Frontal cortex (tissue), 4 donors: ENCODE measurements at places on chromosomes 5 and 9. TPM values are rescaled to one million over a fixed set of nuclear protein-coding genes. Genes with fewer than 3 reads are reported as not detected.
A peak's percentile ranks its signal among the peaks of the same experiment; 100 is the strongest.

- DNase-seq = no peak
Observed at GRCh38 chr5:759111-759751, 25.3 kb downstream of the ZDHHC11B start.

DNA sequence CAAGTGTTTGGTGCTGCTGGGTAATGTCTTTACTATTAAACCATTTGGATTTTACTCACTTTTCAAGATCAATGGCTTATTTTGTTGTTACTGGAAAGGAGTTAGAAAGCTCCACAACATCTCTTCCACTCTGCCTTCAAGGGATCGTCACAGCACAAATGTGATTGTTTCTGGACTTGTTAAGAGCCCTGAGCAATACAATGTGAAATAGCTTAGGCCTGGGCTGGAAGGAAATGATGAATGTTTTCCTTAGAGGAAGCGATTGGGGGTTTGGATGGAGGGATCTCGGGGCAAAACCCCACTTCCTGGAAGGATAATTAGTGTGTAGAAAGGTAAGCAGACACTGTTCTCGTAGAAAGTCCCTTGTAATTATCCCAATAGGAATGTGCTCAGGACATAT, 59.3 kb upstream of the MYO10 start:
- DNase-seq = no peak

DNA sequence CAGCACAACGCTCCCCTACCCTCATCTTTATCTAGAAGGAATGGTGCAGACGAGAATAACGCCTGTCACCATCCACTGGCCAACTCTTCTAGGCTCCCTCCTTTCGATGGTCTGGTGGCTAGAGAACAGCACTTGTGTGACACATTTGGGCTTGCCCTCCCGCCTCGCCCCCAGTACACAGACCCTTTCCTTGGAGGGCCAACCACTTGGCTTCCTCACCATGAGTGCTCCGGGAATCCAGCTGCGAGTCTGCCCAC, 1.4 kb downstream of the GNAQ start:
- peak; percentile 17 for DNase-seq

DNA sequence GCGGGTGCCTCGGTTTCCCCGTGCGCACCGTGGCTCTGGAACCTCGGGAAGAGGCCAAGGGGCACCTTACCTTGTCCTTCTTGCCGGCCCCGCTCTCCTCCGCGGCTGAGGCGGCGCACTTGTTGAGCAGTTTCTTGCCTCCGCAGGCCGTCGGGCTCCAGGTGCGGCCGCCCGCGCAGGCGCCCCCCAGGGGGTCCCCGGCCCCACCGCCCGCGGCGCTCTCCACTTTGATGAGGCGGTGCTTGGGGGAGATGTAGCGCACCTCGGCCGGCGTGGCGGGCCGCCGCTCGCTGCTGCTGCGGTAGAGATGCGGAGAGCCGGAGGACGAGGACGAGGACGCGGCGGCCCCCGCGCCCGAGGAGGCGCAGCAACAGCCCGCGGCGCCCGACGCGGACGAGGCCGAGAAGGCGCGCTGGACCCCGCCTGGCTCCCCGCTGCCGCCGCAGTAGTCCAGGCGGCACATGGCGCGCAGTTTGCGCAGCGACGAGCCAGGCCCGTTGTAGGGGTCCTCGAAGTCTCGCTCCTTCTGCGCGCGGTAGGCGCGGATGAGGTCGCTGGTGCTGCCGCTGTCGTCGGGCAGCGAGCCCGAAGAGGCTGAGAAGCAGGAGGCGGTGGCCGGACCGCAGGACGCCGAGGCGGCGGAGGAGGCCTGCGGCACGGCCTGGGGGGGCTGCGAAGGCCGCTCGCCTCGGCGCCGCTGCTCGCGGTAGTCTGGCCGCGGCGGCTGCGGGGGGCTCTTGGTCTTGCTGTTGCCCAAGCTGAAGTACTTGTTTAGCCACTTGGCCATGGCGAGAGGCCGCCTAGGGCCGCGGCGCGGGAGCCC, 957 bp downstream of the SHB start:
- no peak for DNase-seq

The OR1J2 gene
- total RNA-seq = not detected

The WWC1 gene
- total RNA-seq = 78.3 TPM

The PDE6A gene
- not detected for total RNA-seq

The STK32A gene
- 4.1 TPM for total RNA-seq

The SPINK7 gene
- total RNA-seq = not detected

The RNF208 gene
- total RNA-seq = 0.82 TPM
